ENCODE measurements at places on chromosomes 1 and 21.

GRCh38 chr1:178267646-178268094 lies 173.8 kb downstream of the RASAL2 start:
- DNase-seq: no peak

GRCh38 chr1:187074445-187075048 lies 245.8 kb downstream of the PLA2G4A start:
- DNase-seq: no peak

DNA sequence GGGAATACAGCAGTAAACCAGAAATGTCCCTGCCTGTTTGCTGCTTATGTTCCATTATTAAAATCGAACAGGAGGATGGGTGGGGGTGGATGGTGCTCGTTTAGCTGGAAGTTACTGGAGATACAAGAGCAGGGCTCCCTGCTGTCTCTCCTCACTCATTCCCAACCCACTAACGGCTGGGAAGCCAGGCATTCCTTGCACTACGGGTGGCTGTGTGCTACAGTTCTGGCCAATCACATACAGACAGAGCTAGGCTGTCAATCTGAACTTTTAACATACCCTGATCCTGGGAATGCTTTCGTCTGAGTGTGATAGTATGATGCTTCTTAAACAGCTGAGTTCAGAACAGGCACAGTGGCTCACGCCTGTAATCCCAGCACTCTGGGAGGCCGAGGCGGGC lies 7.0 kb downstream of the SIPA1L2 start:
- no peak for DNase-seq

- DNase-seq: no peak
Observed at GRCh38 chr1:234825498-234826165, 215.7 kb upstream of the IRF2BP2 start.

- no peak for DNase-seq
Observed at GRCh38 chr1:33087677-33088076, 6.7 kb downstream of the AZIN2 start.

GRCh38 chr21:45617021-45617921 lies 26.3 kb upstream of the PCBP3 start:
- DNase-seq: no peak

GRCh38 chr1:95237981-95238703 lies 4.1 kb downstream of the RWDD3 start:
- no peak for DNase-seq

- DNase-seq: no peak
Observed at GRCh38 chr1:226664413-226665101, 74.5 kb downstream of the ITPKB start.

GRCh38 chr1:155126556-155127104 lies 1.0 kb upstream of the EFNA1 start:
- DNase-seq: peak; percentile 67
